Activated CD8-positive, alpha-beta memory T cell treated with anti-CD3 and anti-CD28 coated beads for 36 hours (primary cell): ENCODE measurements at places on chromosomes 12 and 14. TPM values are rescaled to one million over a fixed set of nuclear protein-coding genes. Genes with fewer than 3 reads are reported as not detected.

Gene SLC5A8
- total RNA-seq: not detected

Gene NYNRIN
- total RNA-seq: 0.06 TPM

Gene OTOGL
- total RNA-seq: not detected

Gene CGRRF1
- 14.3 TPM for total RNA-seq

Gene WNT1
- total RNA-seq: not detected

Gene FOXG1
- total RNA-seq: not detected

Gene PZP
- not detected for total RNA-seq

Gene TAS2R42
- total RNA-seq: not detected

Gene ADAM21
- 0.15 TPM for total RNA-seq

Gene HOXC13
- total RNA-seq: not detected

Gene KRT3
- total RNA-seq: not detected

Gene EXD2
- 10.9 TPM for total RNA-seq

Gene TAS2R30
- 0.80 TPM for total RNA-seq

Gene KANSL2
- total RNA-seq: 57.2 TPM

Gene FOXA1
- total RNA-seq: 0.15 TPM

Gene RAD51AP1
- 31.7 TPM for total RNA-seq

Gene IL22
- total RNA-seq: 1.4 TPM

Gene VTI1B
- total RNA-seq: 84.0 TPM

Gene MTRFR
- total RNA-seq: 28.0 TPM

Gene CISTR
- total RNA-seq: not detected

Gene RAB2B
- total RNA-seq: 23.1 TPM

Gene C12orf60
- 3.7 TPM for total RNA-seq
